ENCODE measurements at places on chromosomes 12 and 14.

GRCh38 chr14:100122481-100123223 lies 36.8 kb downstream of the DEGS2 start:
- no peaks in the 10 kb centered on the region for H3K4me1 ChIP-seq
- no peak overlapping the region for H3K4me3 ChIP-seq

GRCh38 chr12:108720757-108721514 lies 10.4 kb downstream of the CORO1C start:
- no peaks in the 10 kb centered on the region for H3K27me3 ChIP-seq
- peaks cover 14% of the 10 kb centered on the region for H3K4me1 ChIP-seq
- H3K36me3 ChIP-seq: no peaks in the 10 kb centered on the region
- no peak for DNase-seq

DNA sequence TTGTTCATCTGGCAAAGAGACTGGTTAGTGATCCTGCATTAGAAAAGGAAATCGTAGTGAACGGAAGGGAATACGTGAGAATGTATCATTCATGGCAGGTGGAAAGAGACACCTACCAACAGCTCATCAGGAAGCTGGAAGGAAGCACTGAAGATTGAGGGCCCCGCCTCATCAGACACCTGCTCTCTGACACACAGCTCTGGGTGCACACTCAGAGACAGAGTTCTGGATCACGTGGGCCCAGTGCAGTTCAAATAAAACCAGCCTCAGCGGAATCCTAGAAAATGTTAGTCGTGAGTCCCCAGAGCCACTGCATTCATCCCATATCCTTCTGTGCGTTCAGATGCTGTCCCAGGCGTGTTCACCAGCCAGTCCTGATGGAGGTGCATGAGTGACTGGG lies 129.7 kb downstream of the GLT1D1 start:
- no peak for DNase-seq
- no peak overlapping the region for H3K27ac ChIP-seq
- no peak overlapping the region for H3K4me3 ChIP-seq
- no peaks in the 10 kb centered on the region for H3K27me3 ChIP-seq

DNA sequence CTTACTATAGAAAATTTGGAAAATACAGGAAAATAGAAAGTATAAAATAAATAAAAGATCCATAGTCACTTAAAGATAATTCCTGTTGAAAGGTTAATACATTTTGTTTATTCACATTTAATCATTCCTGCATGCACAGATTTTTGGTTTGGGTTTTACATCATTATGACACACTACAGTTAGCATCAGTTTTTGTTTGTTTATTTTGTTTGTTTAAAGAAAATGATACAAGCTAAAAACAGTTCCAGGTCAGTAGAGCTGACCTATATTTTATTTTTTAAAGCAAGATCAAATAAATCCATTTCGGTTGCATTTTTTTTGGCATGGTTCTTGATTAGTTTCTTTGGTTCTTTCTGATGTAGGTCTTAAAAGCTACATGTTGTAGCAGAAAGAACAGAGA lies 68.8 kb upstream of the CCDC91 start:
- no peaks in the 10 kb centered on the region for H3K27me3 ChIP-seq
- no peak overlapping the region for H3K27ac ChIP-seq
- no peaks in the 10 kb centered on the region for H3K4me1 ChIP-seq
- H3K36me3 ChIP-seq: no peaks in the 10 kb centered on the region

DNA sequence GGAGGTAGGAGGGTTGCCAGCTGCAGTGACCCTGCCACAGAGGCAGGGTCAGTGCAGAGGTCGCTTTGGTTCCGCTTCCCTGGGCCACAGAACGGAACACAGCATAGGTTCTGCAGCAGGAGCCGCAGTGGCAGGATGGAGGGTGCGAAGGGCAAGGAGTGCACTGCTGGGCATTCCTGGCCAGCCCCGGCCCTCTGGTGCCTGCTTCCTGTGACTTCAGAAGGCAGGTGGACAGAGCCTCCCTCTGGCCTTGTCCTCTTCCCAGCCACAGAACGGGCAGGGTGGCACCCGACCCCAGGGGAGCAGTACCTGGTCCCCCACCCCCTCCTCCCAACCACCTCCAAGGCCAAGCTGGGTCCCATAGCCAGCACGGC lies 37.7 kb downstream of the SLC8B1 start:
- peaks cover 10% of the 10 kb centered on the region for H3K4me1 ChIP-seq
- H3K27ac ChIP-seq: no peak overlapping the region
- H3K36me3 ChIP-seq: peaks cover 13% of the 10 kb centered on the region
- no peaks in the 10 kb centered on the region for H3K27me3 ChIP-seq
- DNase-seq: no peak
- no peak overlapping the region for H3K4me3 ChIP-seq

DNA sequence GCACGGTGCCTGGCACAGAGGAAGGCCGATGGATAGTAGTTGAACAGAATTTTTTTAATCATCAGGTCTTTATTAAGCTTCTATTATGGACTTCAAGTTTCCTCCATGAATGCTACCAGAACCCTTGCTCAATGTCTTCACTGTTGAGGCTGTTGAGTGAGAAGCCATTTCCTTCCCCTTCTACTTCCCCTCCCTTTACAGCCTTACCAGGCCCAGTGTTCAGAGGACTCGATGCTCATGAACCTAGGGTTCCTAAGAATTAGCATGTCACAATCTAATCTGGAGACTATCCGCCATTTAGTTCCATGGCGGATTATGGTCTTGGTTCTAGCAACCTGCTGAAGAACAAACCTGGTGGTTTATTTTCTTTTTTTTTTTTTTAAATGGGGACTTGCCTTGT lies 17.7 kb downstream of the ETV6 start:
- no peaks in the 10 kb centered on the region for H3K36me3 ChIP-seq
- H3K27ac ChIP-seq: peak overlapping the region; percentile 84
- peaks cover 3% of the 10 kb centered on the region for H3K4me1 ChIP-seq

GRCh38 chr12:112851024-112851777 lies 55.6 kb upstream of the OAS1 start:
- H3K27me3 ChIP-seq: peaks cover 8% of the 10 kb centered on the region
- peak overlapping the region; percentile 15 for H3K27ac ChIP-seq
- H3K36me3 ChIP-seq: no peaks in the 10 kb centered on the region
- H3K4me3 ChIP-seq: no peak overlapping the region
- no peaks in the 10 kb centered on the region for H3K4me1 ChIP-seq

- H3K27ac ChIP-seq: no peak overlapping the region
- DNase-seq: no peak
- H3K27me3 ChIP-seq: no peaks in the 10 kb centered on the region
- peaks cover 6% of the 10 kb centered on the region for H3K4me1 ChIP-seq
Measured at GRCh38 chr14:69351385-69351784, 46.7 kb downstream of the ERH start.

DNA sequence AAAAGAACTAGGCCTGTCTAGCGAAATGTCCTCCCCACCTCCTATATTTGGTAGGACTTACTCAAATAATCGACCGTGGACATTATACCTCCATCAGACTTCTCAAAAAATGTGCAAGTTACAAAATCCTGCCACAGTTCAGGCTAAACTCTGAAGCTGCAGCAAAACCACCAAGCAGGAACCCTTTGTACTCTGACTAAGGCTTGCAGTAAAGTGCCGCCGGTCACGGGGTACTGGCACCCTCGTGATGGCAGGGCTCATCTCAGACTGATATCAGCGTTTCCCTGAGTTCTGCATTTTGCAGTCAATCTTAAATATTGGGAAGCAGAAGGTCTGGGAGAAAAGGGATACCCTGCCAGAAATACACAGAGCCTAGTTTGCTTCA lies 17.1 kb downstream of the SLC11A2 start:
- H3K4me1 ChIP-seq: peaks cover 8% of the 10 kb centered on the region
- peak overlapping the region; percentile 37 for H3K27ac ChIP-seq
- H3K27me3 ChIP-seq: no peaks in the 10 kb centered on the region
- H3K4me3 ChIP-seq: peak overlapping the region; percentile 18
- peak; percentile 37 for DNase-seq

- H3K36me3 ChIP-seq: no peaks in the 10 kb centered on the region
- H3K27me3 ChIP-seq: no peaks in the 10 kb centered on the region
- H3K27ac ChIP-seq: no peak overlapping the region
- no peak for DNase-seq
- H3K4me3 ChIP-seq: no peak overlapping the region
Measured at GRCh38 chr14:75375983-75376382, 51.8 kb upstream of the JDP2 start.

- no peaks in the 10 kb centered on the region for H3K4me1 ChIP-seq
- no peak for DNase-seq
- no peaks in the 10 kb centered on the region for H3K27me3 ChIP-seq
- H3K4me3 ChIP-seq: no peak overlapping the region
- no peak overlapping the region for H3K27ac ChIP-seq
Measured at GRCh38 chr12:112606611-112607365, 184.8 kb upstream of the RPH3A start.

- H3K27ac ChIP-seq: no peak overlapping the region
- no peaks in the 10 kb centered on the region for H3K36me3 ChIP-seq
- no peak for DNase-seq
- H3K4me3 ChIP-seq: peak overlapping the region; percentile 50
- peaks cover 5% of the 10 kb centered on the region for H3K4me1 ChIP-seq
- peaks cover 39% of the 10 kb centered on the region for H3K27me3 ChIP-seq
Measured at GRCh38 chr12:44874981-44875416, 1.1 kb downstream of the NELL2 start.

GRCh38 chr14:69693145-69693544 lies 73.8 kb upstream of the SRSF5 start:
- H3K4me1 ChIP-seq: peaks cover 29% of the 10 kb centered on the region
- H3K36me3 ChIP-seq: no peaks in the 10 kb centered on the region
- peak overlapping the region; percentile 69 for H3K27ac ChIP-seq
- H3K27me3 ChIP-seq: no peaks in the 10 kb centered on the region

DNA sequence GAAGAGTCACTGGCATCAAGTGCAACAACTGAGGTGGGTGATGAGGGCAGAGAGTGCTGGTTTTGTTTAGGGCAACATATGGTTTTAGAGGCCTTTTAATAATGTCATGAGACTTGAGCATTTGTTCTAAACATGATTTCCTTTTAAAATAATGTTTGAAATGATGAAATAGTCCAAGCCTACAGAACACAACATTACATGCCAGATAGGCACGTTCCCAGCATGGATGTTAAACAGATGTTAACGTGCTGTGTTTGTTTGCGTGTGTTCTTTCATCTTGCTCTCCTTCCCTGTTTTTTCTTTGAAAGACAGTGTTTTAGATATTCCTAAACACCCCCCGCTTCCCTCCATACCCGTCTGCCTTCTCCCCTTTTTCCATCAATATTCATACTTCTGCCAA lies 82.3 kb downstream of the RGS6 start:
- H3K4me1 ChIP-seq: no peaks in the 10 kb centered on the region
- H3K36me3 ChIP-seq: no peaks in the 10 kb centered on the region
- no peak for DNase-seq
- no peaks in the 10 kb centered on the region for H3K27me3 ChIP-seq
- H3K27ac ChIP-seq: no peak overlapping the region

GRCh38 chr12:122062832-122063693 lies 15.5 kb upstream of the MLXIP start:
- H3K36me3 ChIP-seq: no peaks in the 10 kb centered on the region
- no peak for DNase-seq
- peak overlapping the region; percentile 84 for H3K27ac ChIP-seq
- H3K4me1 ChIP-seq: peaks cover 10% of the 10 kb centered on the region

DNA sequence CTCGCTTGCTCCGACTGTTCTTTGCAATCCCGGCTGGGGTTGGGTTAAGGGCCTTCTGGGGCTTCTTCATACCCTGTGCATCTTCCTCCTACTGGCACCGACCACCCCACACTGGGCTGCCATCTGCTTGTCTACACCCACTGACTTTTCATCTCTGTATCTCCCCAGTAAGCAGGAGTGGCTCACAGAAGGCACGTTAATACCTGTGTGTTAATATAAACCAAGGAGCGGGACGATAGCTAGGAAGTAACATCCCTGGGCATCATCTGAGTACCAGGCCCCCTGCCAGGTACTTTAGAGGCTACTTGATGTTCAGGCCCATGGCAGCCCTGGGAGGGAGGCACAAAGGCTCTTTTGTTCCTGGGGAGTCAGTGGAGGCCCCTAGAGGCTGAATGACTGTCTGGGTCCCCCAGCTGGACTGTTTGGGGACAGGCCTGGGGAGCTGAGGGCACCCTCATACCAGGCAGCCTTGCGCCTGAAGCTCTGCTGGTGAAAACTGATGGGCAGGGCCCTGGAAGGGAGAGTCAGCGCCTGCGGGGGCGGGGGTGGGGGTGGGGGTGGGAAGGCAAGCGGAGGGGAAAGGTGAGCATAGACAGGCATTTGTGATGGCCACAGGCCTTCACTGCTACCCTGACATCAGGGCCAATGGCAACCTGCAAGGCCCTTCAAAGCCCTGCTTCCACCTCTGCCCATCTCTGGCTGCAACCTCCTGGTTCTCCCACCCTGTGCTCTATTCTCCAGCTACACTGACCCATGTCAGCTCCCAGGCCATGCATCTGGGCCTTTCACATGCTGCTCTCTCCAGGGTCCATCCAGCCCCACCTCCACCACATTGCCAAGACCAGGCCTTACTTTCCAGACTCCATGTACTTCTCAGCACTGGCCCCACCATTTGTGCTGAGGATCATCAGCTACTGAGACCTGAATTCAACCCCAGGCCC lies 34.2 kb upstream of the DEGS2 start:
- H3K27me3 ChIP-seq: no peaks in the 10 kb centered on the region
- peaks cover 6% of the 10 kb centered on the region for H3K4me1 ChIP-seq
- DNase-seq: no peak
- H3K27ac ChIP-seq: peak overlapping the region; percentile 96
- no peaks in the 10 kb centered on the region for H3K36me3 ChIP-seq
- peak overlapping the region; percentile 39 for H3K4me3 ChIP-seq

DNA sequence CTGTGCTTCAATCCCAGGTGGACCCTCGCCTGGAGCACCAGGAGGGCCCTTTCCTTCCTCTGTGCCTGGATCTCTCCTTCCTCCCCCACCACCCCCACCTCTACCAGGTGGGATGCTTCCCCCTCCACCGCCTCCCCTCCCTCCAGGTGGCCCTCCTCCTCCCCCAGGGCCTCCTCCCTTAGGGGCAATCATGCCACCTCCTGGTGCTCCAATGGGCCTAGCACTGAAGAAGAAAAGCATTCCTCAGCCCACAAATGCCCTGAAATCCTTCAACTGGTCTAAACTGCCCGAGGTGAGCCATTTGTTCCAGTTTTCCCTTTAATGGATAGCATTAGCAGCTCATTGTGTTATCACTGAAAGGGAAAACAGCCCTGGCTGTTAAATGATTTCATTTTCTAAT lies 134.0 kb downstream of the GPR135 start:
- H3K4me3 ChIP-seq: no peak overlapping the region
- H3K36me3 ChIP-seq: no peaks in the 10 kb centered on the region
- no peaks in the 10 kb centered on the region for H3K4me1 ChIP-seq

Data from breast epithelium (tissue), 4 donors.